Central memory CD8-positive, alpha-beta T cell (primary cell): ENCODE measurements at places on chromosomes 3 and 15.

DNA sequence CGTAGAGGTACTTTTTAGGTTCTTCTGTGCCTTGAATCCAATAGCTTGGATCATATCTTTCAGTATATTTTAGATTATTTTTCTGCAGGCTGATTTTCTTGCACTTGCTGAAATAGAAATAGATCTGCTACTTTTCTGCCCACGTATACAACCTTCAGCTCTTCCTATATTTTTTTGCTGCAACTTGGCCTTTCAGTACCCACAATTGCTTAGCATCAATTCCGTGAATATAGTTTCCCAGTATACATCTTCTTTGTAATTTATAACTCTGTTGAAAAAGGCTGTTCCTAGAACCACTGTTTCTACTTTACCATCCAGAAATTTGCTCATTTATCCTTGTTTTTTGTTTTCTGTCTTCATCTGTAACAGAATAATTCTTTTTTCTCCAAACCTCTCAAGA is 36.2 kb downstream of the GTF2E1 start:
- DNase-seq, result no peak
- peaks cover 6% of the 10 kb centered on the region for H3K36me3 ChIP-seq
- peaks cover 5% of the 10 kb centered on the region for H3K4me1 ChIP-seq
- H3K27ac ChIP-seq, result no peak overlapping the region

DNA sequence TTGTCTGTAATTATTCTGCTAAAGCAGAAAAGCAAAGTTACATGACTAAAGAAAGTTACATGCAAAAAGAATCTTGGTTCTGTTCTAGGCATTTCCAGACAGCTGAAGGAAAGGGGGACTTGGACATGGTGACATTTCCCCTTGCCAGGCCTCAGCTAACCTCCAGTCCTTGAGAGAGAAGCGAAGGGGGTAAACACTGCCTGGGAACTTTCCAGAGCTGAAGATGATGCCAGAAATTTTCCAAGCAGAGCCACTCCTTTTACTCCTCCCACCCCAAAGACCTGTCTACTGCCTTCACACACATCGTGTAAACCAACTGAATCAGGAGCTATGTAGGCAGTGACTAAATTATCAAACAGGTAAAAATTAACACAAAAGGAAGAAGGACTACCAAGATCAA is 5.4 kb downstream of the MEX3B start:
- no peak overlapping the region for H3K4me3 ChIP-seq
- no peaks in the 10 kb centered on the region for H3K36me3 ChIP-seq
- DNase-seq, result no peak
- no peaks in the 10 kb centered on the region for H3K4me1 ChIP-seq
- peaks cover 9% of the 10 kb centered on the region for H3K27me3 ChIP-seq

DNA sequence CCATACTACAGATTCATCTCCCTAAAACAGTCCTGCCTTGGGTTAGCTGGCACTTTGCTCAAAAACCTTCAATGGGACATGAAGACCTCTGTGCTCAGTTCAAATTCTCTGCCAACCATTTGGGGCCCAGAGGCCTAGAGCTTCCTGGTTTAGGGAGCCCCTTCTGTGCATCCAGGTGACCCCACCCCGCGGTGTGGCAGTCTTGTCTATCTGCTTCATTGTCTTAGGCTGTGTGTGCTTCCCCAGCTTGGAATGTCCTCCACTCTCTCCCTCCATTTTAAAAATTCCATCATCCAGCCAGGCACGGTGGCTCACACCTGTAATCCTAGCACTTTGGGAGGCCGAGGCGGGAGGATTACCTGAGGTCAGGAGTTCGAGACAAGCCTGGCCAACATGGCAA is 99.0 kb upstream of the NEO1 start:
- H3K4me1 ChIP-seq, result no peaks in the 10 kb centered on the region
- peaks cover 9% of the 10 kb centered on the region for H3K27me3 ChIP-seq
- no peaks in the 10 kb centered on the region for H3K36me3 ChIP-seq
- DNase-seq, result no peak

- no peak overlapping the region for H3K4me3 ChIP-seq
- H3K27me3 ChIP-seq, result no peaks in the 10 kb centered on the region
- no peak for DNase-seq
- no peak overlapping the region for H3K27ac ChIP-seq
These were observed 293.8 kb upstream of the WNT5A start for GRCh38 chr3:55780913-55781312.

GRCh38 chr15:82312586-82313349 is 36.5 kb downstream of the GOLGA6L10 start:
- no peak overlapping the region for H3K27ac ChIP-seq
- H3K36me3 ChIP-seq, result no peaks in the 10 kb centered on the region
- no peak overlapping the region for H3K4me3 ChIP-seq
- DNase-seq, result no peak
- peaks cover 16% of the 10 kb centered on the region for H3K27me3 ChIP-seq

GRCh38 chr3:50050361-50050760 is 38.4 kb upstream of the RBM5 start:
- peak overlapping the region; percentile 37 for H3K27ac ChIP-seq
- no peaks in the 10 kb centered on the region for H3K27me3 ChIP-seq
- DNase-seq, result no peak
- no peak overlapping the region for H3K4me3 ChIP-seq
- H3K36me3 ChIP-seq, result peaks cover 36% of the 10 kb centered on the region

DNA sequence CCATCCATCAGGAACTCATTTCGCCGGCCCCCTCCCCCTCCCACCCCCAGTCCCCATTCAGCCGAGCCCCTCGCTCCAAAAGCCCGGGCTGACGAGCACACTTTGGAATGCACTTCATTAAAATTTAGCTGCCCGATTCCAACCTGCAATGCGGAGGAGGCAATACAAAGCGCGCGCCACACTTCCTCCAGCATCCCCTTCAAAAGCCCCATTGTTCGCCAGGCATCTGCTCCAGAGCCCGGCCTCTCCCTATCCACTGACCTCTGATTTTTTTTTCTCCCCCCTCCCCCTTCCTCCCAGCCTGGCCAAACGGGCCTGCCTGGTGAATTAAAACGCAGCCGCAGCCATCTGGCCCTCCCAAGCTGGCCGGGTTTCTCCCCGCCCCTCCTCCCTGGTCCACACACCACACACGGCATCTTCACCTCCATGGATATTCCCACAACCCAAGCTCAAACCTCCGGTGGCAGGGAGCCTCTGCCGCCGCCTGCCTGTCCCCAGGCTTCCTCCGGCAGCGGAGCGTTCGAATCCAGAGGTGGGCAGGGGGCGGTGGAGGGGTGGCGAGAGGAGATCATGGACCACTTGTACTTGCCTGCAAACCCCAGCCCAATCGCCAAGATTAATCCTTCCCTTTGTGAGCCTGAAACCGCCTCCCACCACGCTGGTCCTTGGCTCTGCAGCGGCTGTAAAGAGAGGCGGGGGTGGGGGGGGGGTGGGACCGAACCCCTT is 441.3 kb downstream of the MAGI1 start:
- no peaks in the 10 kb centered on the region for H3K36me3 ChIP-seq
- peaks cover 10% of the 10 kb centered on the region for H3K27me3 ChIP-seq
- H3K27ac ChIP-seq, result no peak overlapping the region
- H3K4me3 ChIP-seq, result no peak overlapping the region

- H3K27ac ChIP-seq, result no peak overlapping the region
- no peak overlapping the region for H3K4me3 ChIP-seq
- no peaks in the 10 kb centered on the region for H3K36me3 ChIP-seq
- DNase-seq, result no peak
- H3K27me3 ChIP-seq, result peaks cover 34% of the 10 kb centered on the region
- no peaks in the 10 kb centered on the region for H3K4me1 ChIP-seq
These were observed 173.1 kb downstream of the POTEB3 start for GRCh38 chr15:21267226-21267625.

- H3K4me1 ChIP-seq, result peaks cover 40% of the 10 kb centered on the region
- no peak overlapping the region for H3K27ac ChIP-seq
- H3K27me3 ChIP-seq, result no peaks in the 10 kb centered on the region
- no peak overlapping the region for H3K4me3 ChIP-seq
- DNase-seq, result no peak
These were observed 39.7 kb downstream of the NPTN start for GRCh38 chr15:73593304-73594074.

DNA sequence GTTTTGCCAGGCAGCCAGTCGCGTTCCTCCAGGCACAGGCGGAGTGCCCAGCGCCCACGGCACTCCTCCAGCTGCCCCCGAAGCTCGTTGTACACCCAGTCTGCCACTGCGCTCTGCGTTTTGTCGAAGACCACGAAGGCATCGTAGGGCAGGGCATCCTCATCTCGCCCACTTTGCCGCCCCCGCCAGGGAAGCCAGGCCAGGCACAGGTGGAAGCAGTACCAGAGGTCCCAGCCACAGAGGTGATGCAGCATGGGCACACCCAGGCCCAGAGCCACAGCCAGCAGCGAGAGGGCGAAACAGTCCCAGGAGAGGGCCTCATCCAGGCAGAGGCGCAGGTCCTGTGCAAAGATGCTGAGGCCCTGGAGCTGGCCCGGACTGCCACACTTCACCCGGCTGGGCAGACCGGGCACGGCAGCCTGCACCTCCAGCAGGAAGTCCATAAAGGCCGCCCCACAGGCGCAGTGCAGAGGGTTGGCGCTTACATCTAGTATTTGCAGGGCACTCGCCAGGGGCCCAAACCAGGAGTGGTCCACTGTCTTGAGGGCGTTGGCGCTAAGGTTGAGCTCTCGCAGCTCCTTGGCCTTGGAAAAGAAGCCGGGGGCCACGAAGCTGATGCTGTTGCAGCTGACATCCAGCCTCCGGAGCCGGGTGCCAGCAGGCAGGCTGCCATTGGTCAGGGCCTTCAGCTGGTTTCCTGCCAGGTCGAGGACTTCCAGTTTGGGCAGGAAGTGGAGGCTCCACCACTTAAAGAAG is 3.7 kb downstream of the TLR9 start:
- peak overlapping the region; percentile 38 for H3K27ac ChIP-seq
- peaks cover 5% of the 10 kb centered on the region for H3K36me3 ChIP-seq
- no peaks in the 10 kb centered on the region for H3K27me3 ChIP-seq

DNA sequence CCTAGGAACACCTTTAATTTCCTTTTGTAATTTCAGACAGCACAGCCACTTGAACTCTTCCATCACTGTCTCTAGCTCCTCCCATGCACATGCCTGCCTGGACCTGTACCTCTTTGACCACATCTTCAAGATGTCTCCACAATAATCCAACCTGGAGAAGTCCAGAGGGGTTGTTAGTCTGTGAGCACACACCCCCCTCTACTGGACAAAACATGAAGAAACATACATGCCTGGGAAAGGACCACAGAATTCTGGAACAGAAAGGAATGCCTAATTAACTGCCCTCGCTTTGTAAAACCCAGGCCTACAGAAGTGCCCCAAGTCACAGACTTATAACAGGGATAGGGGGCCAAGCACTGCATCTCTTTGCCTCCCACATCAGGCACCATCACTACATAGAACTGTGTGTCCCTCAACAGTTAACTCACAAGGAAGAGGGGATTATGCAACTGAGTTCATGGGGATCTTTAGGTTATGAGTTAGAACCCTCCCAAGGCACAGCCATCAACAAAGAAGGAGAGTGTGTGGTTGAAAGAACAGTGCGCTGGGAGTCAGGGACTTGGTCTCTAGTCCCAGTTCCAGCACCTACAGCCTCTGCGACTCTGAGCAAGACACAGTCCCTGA is 61.7 kb downstream of the FMN1 start:
- no peak for DNase-seq
- no peaks in the 10 kb centered on the region for H3K27me3 ChIP-seq
- H3K4me1 ChIP-seq, result peaks cover 5% of the 10 kb centered on the region
- no peak overlapping the region for H3K4me3 ChIP-seq

GRCh38 chr3:89358281-89358680 is 250.9 kb downstream of the EPHA3 start:
- no peak overlapping the region for H3K4me3 ChIP-seq
- DNase-seq, result no peak
- no peaks in the 10 kb centered on the region for H3K27me3 ChIP-seq
- no peaks in the 10 kb centered on the region for H3K4me1 ChIP-seq
- H3K36me3 ChIP-seq, result no peaks in the 10 kb centered on the region

GRCh38 chr3:32208447-32208846 is 30.0 kb upstream of the CMTM8 start:
- H3K36me3 ChIP-seq, result no peaks in the 10 kb centered on the region
- H3K27me3 ChIP-seq, result peaks cover 17% of the 10 kb centered on the region
- no peaks in the 10 kb centered on the region for H3K4me1 ChIP-seq
- H3K4me3 ChIP-seq, result no peak overlapping the region
- DNase-seq, result no peak

GRCh38 chr15:36406366-36406765 is 173.1 kb upstream of the CDIN1 start:
- H3K36me3 ChIP-seq, result no peaks in the 10 kb centered on the region
- H3K27me3 ChIP-seq, result no peaks in the 10 kb centered on the region
- H3K27ac ChIP-seq, result no peak overlapping the region
- no peak for DNase-seq
